ENCODE measurements at places on chromosomes 3 and 15.

DNA sequence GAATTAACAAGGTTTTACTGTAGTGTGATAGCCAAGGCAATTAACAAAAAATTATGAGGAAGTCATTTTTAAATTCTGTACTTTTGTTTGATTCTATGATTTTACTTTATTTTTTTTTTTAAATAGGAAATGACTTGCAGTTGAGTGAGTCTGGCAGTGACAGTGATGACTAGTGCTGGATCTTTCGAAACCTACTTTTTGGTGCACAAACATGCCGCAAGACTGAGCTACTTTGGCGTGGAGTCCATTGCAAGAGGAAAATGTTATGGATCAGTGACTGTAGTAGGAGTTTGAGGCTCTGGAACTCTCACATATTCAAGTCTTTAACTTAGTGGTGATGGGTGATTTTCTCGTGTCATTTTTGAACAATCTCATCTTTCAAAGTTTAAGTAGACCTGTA, 11.6 kb downstream of the EAF1 start:
- DNase-seq, result no peak

DNA sequence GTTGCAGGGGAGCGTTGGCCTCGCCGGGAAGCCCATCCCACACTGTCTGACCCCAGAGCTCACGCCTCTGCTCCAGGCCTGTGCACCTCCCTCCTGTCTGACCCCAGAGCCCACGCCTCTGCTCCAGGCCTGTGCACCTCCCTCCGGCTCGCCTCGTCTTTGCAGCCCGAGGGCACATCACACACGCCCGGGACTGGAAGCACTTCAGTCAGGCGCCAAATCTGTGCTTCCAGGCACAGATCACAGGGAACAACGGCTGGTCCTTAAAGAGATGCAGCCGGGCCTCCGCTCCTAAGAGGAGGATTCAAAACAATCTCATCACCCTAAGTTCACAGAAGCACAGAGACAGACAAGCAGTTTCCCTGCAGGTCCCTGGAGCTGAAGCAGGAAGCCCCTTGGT, 103.0 kb upstream of the RPL32 start:
- no peak for DNase-seq

GRCh38 chr3:80227216-80227615, 459.4 kb upstream of the ROBO1 start:
- DNase-seq, result no peak

GRCh38 chr3:126498461-126498860, 19.1 kb downstream of the UROC1 start:
- no peak for DNase-seq

DNA sequence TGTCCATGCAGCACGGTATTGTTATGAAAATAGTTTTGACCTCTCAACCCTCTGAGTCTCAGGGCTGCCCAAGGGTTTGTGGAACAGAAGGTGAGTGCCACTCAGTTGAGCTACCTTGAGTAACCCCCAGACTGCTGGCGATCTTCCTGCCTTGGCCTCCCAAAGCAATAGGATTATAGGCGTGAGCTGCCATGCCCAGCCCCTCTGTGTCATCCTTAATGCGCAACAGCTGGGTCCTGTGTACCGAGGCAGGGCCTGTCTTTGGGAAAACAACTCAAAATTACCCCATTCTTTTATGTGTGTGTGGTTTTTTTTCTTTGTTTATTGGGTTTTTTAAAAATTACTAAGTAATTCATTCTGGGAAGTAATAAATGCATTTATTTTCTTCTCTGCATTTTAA, 78.3 kb upstream of the TPM1 start:
- DNase-seq, result no peak

DNA sequence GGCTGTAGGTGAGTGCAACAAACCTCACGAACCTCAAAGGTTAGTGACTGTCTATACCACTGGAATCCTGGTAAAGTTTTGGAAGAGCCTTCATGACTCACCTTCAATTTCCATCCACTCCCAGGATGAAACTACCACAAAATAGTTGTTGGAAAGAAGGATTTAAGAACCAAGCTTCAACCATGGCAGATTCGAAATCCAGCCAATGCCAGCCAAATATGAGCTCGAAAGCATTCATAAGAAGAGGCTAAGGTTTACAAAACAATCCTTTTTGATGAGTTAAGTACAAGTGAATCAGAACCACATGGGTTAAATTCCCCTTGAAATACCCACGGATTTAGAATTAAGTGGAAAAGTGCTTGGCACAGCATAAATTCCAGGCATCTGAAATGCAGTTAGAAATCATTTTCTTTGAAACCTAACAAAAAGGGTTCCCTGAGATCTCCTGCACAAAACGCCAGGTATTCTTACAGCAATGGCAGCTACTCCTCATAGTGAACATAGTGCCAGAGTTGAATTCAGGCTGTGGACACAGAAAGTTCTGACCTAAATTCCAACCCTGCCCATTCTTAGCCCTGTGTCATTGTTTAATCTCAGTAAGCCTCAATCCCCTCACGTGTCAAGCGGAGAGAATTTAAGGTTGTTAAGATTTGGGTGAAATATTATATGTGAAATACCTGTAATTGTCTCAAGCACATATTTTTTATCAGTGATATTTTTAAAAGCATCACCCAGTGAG, 89.2 kb downstream of the FBN1 start:
- no peak for DNase-seq

GRCh38 chr3:133016838-133017309, 21.3 kb upstream of the TMEM108 start:
- DNase-seq, result no peak

GRCh38 chr3:194689493-194689944, 3.8 kb downstream of the FAM43A start:
- DNase-seq, result no peak

GRCh38 chr3:9810433-9810770, 340 bp downstream of the TTLL3 start:
- DNase-seq, result no peak

DNA sequence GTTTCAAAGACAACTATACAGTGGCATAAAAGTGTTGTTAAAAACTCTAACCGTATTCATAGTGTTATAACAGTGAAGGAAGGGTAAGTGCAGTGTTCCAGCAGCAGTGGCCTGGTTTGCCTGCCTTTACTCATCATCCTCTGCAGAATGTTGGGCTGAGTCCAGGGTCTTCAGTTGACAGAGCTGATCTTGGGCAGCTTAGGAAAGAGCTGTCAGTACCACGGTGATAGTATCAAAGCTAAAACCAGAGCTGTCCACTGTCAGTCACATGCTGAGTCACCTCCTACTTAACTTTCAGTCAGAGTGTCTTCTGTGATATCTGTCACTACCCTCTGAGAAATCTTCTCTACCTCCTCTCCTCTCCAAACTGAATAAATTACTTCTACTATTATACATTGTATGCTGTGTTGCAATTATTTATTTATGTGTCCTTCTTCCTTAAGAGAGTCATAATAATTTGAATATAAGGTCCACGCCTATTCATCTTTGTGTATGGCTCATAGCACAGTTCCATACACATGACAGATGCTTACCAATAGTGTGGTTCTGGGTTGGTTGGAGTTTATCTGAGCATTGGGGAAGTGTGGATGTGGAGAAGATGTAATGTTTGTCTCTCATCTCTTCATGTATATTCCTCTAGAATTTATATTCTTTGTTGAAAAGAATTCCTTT, 242.1 kb downstream of the ZIC1 start:
- no peak for DNase-seq

DNA sequence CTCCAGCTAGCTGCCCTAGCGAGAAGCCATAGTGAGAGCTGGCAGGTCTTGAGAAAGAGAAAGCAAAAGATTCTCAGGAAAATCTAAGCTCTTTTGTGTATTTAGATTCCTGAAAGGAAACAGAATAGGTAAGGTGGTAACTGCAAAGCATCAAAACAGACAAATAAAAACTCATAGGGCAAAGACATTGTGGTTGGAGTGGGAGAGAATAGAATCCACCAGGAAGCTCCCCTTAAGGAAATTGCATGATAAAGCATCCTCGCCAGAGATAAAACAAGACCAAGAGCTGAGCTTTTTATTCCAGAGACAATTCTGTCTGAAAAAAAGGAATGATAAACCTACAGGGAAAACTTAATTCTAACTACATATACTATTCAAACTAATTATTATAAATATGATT, 232.6 kb downstream of the SI start:
- DNase-seq, result no peak

DNA sequence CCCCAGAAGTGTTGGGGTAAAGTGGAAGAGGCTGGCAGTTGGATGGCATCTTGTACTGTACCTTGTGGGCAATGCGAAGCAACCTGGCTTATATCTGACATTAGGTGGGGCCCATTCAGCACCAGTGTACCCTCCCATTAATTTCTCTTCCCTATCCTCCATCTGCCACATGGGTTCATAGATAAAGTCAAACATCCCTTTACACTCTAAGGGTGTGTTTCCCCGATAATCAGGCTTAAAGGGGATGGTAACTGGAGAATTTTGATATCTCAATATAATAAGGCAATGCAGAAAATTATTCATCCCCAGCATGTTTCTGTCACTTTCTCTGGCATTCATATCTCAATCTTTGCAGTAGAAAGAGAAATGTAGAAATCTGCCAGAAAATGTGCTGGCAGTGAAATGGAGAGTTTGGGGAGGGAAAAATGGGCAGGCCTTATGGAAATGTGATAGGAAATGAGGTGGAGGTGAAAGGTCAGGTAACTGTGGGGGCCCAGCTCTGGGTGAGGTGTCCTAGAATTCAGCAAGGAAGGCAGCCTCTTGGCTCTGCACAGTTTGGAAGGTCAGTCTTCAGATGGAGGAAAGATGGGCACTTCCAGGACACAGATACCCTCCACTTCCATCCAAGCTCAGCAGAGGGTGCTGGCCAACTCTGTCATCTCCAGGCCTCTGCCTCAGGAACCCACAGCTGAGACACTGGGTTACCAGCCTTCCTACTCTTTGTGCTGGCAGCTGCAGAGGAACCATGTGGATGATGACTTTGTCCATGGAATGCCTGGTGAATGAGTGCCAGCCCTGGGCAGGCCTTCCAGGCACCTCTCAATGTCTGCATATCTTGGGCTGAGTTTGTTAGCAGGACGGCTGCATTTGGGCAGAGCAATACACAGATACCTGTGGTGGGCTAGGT, 325.9 kb upstream of the CTDSPL start:
- DNase-seq, result no peak

- DNase-seq, result no peak
These were observed 49.0 kb upstream of the EPHB3 start for GRCh38 chr3:184512621-184513020.

- no peak for DNase-seq
These were observed 82.8 kb downstream of the MAGI1 start for GRCh38 chr3:65955792-65956477.

DNA sequence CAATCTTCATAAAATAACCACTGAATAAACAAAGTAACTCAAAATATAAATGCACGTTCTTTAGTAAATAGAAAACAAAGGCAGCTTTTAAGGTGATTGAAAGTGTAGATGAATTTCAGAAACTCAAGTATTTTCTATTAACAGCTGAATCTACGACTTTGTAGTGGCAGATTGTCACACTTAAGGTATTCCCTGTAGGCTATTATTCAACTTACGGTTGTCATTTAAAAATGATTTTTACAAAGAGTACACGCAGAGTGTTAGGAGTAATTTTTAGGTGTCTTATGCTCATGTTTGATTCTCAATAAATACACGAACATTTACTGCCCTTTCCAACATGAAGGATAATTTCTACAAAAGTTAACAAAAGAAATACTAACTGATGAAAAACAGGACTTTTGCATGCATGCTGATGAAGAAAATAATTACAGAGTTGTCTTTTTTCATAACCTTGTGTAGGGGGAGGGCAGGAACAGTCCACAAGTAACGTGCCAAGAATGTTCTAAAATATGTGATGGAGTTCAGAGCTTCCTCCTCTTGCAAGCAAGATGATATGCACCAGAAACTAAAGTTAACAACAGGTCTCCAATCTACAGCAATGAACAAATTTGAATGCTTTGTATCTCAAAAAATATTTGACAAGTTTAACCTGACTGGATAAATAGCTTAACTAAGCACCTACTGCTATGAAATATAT, 16.7 kb downstream of the DCBLD2 start:
- DNase-seq, result no peak

- DNase-seq, result no peak
These were observed 73.7 kb downstream of the CEP63 start for GRCh38 chr3:134559591-134559990.

- no peak for DNase-seq
These were observed 597 bp downstream of the P2RY12 start for GRCh38 chr3:151383956-151384355.

DNA sequence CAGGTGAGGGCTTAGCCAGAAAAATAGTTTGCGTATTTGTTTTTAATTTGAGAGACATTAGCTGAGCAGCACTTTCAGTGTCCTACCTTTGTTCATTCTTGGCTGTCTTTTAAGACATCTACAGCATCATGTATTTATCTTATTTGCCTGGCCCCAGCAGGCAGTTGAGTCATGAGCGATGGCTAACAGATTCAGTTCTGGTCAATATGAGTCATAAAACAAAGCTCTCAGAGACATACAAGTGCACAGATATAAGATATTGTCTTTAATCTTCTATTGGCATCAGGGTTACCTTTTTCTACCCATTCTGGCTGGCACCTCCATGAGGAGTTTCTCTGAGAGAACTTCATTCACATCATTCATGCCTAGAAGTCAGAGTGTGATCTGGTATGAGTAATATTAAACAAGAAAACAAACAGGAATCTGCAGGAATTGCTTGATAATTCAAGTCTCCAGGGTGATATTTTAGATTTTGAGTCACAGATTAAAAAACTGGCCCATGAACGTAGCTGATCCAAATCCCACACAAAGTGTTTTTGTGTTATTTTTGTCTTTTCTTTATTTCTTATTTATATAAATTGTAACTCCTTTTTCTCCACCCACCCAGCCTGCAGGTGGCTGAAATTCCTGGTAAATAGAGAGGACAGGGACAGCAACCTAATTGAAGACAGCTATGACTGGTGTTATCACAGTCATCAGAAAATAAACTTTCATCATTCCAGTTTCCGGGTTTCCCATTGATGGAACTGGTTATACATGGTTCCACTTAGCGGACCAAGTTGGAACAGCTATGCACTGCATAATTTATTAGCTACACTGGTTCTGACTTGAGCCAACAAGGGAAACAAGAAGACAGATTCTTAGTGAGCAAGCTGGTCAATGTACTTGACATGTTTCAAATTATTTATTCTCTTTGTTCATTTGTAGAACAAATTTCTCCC, 47.3 kb downstream of the PLSCR2 start:
- no peak for DNase-seq

DNA sequence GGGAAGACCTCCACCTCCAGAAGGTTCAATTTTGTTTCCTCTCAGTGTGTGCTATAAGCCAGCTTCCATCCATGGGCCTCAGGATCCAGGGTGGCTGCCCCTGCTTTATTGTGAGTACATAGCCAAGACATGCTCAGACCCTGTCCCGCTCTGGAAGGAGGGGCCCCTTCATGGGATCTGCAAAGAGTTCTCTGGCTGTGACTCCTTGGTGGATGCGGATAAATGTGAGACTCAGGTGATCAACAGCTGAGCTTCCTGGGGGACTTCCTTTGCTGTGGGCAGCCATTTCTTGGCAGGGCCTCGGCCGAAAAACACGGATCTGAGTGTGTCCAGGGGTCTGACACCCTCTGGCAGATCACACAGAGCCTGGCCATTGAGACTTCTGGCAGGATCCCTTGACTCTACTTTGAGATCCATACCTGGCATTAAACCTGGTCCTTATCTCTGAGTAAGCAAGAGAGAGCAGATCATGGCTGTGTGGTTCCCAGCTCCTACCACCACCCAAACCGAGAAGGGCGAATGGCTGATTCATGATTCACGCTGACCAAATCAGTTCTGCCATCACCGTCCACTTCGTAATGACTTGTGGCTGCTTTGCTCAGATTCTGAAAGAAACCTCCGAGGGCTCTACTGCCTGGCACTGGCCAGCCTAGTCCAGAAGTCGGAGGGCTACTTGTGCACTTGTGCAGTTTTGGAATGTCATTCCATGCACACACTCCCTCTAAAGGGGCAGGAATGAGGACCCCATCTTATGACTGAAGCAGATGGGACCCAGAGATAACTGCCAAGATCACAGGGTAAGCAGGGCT, 68.1 kb downstream of the SENP2 start:
- no peak for DNase-seq

GRCh38 chr15:63067976-63068743, 25.6 kb downstream of the TPM1 start:
- no peak for DNase-seq
